ENCODE measurements at places on chromosomes 2 and 18.

DNA sequence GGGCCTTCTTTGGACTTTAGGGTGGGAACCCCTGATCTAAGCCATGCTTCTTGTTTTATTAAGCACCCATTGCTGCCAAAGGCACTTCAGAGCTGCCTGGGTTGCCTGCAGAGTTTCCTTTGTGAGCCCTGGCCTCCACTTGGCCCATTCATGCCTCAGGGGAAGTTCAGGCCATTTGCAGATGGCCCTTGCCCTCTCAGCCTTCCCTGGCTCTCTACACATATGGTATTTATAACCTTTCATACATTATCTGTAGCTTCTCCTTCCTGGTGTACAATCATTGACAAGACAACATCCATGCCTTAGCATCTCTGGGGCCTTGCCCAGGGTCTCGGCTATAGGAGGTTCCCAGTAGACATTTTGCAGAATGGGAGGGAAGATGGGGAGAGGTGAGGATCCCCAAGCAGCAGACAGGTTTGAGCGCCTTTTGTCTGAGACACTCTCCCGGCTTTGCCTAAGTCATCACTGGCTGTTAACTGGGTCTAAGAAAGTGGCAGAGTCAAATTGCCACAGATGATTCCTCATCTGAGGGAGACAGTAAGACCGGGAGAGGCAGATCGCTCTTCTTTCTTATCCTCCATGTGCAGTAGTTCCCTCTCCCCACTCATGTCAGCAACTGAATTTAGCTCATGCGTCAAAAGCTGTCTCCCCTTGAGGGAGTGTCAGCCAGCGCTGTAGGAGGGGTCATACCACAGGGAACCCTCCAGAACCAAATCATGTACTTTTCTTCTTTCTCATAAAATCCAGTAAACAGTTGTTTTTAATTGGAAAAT, 2.7 kb downstream of the EHD3 start:
- no peak for DNase-seq

DNA sequence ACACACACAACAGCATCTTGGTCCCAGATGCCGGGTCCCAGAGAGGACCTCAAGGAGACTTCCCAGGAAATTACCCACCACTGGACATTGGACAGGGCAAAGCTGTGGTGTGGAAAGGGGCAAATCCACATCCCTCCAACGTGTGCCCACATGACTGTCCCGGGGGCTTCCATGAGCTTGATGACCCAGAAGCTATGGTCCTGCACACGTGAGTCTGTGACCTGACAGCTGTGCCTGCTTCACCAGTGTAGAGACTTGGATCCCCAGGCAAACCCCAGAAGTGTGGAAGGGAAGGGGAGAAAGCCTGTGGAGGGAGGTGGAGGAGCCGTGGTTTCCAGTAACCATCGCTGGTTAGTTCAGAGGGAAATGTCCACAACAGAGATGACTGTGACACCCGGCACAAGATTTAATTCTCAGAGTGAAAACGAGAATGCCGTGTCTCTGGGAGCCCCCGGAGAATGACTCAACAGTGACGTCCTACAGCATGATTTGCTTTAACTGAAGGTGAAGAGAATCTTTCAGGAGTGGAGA, 19.1 kb upstream of the GPR55 start:
- DNase-seq = no peak

DNA sequence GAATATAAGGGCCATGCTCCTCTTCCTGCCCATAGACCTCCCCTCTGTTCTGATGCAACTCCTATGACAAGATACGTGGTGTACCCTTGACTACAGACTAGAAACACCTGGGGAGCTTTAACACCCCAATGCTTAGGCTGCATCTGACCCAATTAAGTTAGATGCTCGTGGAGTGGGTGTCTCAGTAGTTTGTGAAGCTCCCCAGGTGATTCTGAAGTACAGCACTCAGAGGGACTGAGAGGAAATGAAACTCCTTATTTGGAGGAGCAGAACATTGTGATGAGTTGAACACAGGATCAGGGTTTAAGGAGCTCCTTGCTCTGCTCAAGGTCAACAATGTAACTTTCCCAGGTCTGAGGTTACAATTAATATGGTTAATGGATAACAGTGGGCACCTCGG, 80.3 kb upstream of the TTC39C start:
- no peak for DNase-seq

DNA sequence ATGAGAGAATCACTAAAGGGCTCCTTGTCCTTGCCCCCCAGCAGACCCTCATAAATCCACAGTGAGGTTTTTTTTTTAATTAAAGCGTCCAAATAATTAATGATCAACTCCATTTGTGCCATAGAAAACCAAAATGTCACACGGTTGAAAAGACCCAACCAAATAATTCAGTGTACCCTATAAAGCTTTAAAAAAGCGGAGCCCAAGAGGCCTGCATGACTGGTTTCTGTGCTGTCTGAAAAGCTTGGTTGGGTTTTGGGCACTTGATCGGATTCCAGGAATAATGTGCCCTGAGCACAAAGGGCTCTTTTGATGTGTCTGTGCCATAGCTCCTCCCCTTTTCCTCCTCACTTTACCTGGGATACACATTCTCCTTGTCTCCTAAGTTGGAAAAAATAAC, 523.2 kb downstream of the TNS1 start:
- no peak for DNase-seq

Measured in NCI-H146 (cell line).